ENCODE measurements at places on chromosomes 5 and 9. TPM values are rescaled to one million over a fixed set of nuclear protein-coding genes. Genes with fewer than 3 reads are reported as not detected.
A peak's percentile ranks its signal among the peaks of the same experiment; 100 is the strongest.

Gene MINAR2
- polyA plus RNA-seq, result 0.09 TPM

DNA sequence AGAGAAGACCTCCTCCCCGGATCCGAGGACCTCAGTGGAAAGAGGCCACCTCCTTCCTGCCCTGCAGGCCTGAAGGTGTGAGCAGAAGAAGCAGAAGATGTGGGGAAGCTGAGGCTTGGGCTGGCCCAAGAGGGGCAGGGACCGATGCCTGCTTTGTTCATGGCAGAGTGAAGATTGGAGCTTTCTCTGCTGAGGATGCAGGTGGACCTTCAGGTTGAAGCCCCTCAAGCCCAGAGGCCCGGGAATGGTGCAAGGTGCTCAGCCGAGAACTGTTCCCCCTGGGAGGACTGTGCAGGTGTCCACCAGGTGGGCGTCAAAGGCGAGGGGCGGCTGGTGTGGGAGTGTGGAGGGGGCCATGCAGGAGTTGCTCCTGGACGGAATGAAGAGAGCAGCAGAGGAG, 277.9 kb upstream of the IRX2 start:
- H3K4me1 ChIP-seq, result no peaks in the 10 kb centered on the region
- no peak for DNase-seq
- H3K27me3 ChIP-seq, result no peaks in the 10 kb centered on the region
- no peaks in the 10 kb centered on the region for H3K36me3 ChIP-seq
- H3K27ac ChIP-seq, result no peak overlapping the region
- no peak overlapping the region for H3K4me3 ChIP-seq

DNA sequence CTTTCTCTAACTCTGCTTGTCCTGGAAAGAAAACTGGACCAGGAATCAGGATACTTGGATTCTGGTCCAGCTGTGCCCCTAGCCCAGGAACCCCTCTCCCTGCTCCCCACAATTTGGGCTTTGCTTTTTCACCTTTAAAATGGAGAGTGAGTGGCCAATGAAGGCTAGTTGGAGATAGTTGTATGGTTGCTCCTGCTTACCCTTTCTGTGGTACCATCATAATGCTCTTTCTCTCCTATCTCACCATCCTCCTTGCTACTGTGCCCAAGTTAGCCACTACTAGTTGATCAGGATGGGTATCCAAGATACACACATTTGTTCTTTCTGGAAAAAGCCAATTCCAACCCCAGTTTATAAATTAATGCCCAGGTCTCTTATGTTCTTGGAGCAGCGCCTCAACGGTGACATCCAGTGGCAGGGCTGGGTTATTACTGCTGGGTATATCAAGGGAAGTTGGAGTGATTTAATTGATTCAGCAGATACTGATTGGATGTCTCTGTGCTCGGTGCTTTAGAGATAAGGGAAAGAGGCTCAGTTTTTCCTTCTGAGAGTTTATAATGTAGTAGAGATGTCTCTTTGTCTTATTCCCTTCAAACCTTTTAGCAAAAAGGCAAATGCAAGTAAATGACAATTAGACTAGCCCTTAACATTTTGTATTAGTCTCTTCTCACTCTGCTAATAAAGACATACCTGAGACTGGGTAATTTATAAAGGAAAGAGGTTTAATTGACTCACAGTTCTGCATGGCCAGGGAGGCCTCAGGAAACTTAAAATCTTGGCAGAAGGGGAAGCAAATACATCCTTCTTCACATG, 38.5 kb downstream of the FAXDC2 start:
- peaks cover 84% of the 10 kb centered on the region for H3K36me3 ChIP-seq
- H3K27me3 ChIP-seq, result no peaks in the 10 kb centered on the region
- DNase-seq, result peak; percentile 41
- no peak overlapping the region for H3K27ac ChIP-seq

GRCh38 chr9:70043689-70044489, at the start of gene MAMDC2:
TSS of gene MAMDC2 (plus strand) at chr9:70043848. CDS start at chr9:70044198, 350 bp downstream.
- peak within 1 kb of the TSS; percentile 23 for H3K27ac ChIP-seq
- peak; percentile 18 for DNase-seq
- peak within 1 kb of the TSS; percentile 40 for H3K4me3 ChIP-seq
- H3K36me3 ChIP-seq, result no peaks in the 10 kb centered on the region
- no peaks in the 10 kb centered on the region for H3K4me1 ChIP-seq
- peaks cover 46% of the 10 kb centered on the region for H3K27me3 ChIP-seq

GRCh38 chr9:99360026-99360425, 137.9 kb downstream of the SEC61B start:
- peaks cover 33% of the 10 kb centered on the region for H3K27me3 ChIP-seq
- no peaks in the 10 kb centered on the region for H3K36me3 ChIP-seq
- no peak overlapping the region for H3K4me3 ChIP-seq
- DNase-seq, result no peak
- H3K27ac ChIP-seq, result no peak overlapping the region

GRCh38 chr9:137618105-137619067, at the start of gene EHMT1:
TSS of gene EHMT1 (plus strand) at chr9:137619005. CDS start at chr9:137619029, 24 bp downstream.
- H3K4me1 ChIP-seq, result peaks cover 20% of the 10 kb centered on the region
- H3K27me3 ChIP-seq, result no peaks in the 10 kb centered on the region
- DNase-seq, result peak; percentile 87
- H3K36me3 ChIP-seq, result peaks cover 32% of the 10 kb centered on the region
- peak within 1 kb of the TSS; percentile 90 for H3K27ac ChIP-seq
- H3K4me3 ChIP-seq, result peak within 1 kb of the TSS; percentile 100

GRCh38 chr9:114777821-114778609, 27.8 kb downstream of the TNFSF15 start:
- no peak overlapping the region for H3K4me3 ChIP-seq
- no peaks in the 10 kb centered on the region for H3K27me3 ChIP-seq
- no peaks in the 10 kb centered on the region for H3K36me3 ChIP-seq

Measured in large intestine (tissue), 12 donors.